ENCODE measurements at places on chromosomes 2 and 18. TPM values are rescaled to one million over a fixed set of nuclear protein-coding genes. Genes with fewer than 3 reads are reported as not detected.

GRCh38 chr2:101961338-101962191 lies 30.2 kb upstream of the IL1R2 start:
- ATAC-seq = no peak

Gene RESP18
- total RNA-seq = not detected

- ATAC-seq = no peak
Observed at GRCh38 chr2:101175991-101176390, 24.8 kb upstream of the TBC1D8 start.

Gene HADHB
- 86.2 TPM for total RNA-seq

Gene CXCR2
- not detected for total RNA-seq

Gene KYNU
- 0.05 TPM for total RNA-seq

DNA sequence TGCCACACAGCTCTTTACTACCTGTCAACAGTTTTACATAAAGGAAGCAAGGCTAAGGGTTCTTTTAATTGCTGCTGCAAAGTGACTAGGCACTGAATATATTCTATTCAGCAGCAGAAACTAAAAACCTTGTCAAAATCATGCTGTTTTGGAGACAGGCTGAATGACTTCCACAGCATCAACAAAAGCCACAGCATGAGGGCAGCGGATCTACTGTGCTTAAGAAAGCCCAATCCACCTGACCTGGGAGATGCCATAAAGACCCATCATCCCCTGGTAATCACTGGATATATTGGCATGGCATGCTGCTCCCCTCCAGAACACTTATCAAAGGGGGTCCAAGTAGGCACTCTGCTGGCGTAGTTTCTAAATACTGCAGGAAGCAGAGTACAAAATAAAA lies 715.1 kb upstream of the SLC8A1 start:
- ATAC-seq = no peak

DNA sequence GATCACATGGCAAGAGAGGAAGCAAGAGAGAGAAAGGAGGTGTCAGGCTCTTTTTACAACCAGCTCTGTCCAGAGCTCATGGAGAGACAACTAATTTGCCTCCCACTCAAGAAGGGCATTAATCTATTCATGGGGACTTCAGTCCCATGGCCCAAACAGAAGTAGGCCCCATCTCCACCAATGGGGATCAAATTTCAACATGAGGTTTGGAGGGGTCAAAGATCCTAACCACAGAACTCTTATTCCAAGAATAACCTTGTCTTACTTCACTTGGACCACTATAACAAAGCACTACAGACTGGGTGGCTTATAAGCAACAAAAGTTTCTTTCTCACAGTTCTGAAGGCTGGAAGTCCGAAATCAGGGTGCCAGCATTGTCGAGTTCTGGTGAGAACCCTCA lies 31.8 kb downstream of the GRB14 start:
- ATAC-seq = no peak

Gene MSTN
- 0.19 TPM for total RNA-seq

GRCh38 chr2:173240083-173240482 lies 114.6 kb upstream of the CDCA7 start:
- ATAC-seq = no peak

Gene ZC3H8
- 29.5 TPM for total RNA-seq

DNA sequence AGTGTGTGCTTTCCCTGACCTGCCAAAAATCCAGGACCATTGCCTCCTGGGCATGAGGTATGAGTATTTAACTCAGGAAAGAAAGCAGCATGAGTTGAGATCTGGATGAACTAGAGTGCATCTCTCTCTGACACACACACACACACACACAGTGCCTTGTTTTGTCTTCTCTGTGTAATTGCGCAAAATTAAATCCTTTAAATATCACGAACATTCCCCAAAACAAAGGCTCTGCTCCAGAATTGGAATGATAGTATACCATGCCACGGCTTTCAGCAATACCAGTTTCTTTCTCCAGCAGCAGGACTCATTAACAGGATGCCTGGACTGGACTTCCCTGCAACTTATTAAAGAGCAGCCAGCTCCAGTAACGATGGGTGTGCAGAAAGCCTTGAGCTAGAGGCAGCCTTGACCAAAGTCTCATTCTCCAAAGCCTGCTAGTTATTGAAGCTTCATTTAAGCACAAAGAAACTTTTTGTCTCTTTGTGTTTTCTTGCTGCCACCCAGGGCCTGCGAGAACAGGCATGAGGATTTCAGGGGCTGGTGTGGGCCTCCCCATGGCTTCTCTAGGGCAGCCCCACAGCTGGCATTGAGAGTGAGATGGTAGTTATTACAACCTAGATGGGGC lies 101.7 kb downstream of the NRP2 start:
- no peak for ATAC-seq

DNA sequence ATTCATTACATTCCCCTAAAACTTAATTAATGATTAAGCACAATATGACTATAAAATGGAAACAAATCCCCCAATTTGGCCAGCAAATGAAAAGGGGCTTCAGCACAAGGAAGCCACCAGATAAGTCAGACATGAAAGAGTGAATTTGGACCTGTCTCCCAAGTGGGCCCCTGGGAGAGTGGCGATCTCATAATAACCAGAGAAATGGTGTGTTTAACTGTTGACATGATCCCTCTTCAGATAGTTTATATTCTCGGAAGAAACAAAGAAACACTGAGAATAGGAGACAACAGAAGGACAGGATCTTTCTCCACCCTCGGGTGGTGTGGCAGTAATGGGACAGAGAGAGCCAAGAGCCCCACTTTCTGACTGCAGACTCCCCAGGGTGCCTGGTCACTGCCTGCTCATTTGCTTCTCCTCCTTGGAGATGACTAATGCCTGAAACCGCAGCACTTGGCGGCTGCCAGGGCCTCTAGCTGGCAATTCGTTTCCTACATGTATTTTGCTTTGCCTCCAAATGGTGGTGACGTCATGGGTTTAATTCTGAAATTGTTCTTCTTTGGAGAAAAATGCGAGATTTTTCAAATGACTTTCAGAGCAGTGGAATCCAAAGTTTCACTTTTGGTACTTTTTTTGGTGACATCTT lies 46.4 kb upstream of the SPP2 start:
- peak; percentile 88 for ATAC-seq

GRCh38 chr2:180709392-180710145 lies 270.8 kb upstream of the UBE2E3 start:
- ATAC-seq = no peak

DNA sequence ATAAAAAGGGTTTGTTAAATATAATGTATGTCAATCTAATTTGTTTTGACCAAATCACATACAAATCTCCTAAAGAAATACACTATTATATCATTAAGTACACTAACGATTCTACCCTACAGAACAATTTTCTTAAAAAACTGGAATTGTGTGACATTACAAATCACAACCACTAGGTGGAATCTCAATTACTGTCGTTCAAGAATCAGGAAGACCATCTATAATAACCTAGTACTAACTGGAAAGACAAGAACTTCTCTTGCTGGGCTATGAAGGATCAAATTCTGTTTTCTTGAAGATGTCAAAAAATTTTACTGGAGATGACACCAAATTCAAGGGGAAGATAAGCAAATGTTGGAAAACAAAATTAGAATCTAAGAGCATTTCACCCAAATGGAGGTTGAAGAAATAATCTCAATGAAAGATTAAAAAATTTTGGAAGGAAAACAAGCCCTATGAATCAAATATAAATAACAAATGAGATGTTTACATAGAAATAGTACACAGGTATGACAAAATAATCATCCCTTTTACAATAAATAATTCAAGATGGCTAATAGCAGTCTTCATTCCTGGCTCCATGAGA lies 110.9 kb downstream of the STK39 start:
- no peak for ATAC-seq

Gene SLC38A11
- total RNA-seq = not detected

Gene CFLAR
- total RNA-seq = 559 TPM

Gene RALBP1
- total RNA-seq = 53.2 TPM

DNA sequence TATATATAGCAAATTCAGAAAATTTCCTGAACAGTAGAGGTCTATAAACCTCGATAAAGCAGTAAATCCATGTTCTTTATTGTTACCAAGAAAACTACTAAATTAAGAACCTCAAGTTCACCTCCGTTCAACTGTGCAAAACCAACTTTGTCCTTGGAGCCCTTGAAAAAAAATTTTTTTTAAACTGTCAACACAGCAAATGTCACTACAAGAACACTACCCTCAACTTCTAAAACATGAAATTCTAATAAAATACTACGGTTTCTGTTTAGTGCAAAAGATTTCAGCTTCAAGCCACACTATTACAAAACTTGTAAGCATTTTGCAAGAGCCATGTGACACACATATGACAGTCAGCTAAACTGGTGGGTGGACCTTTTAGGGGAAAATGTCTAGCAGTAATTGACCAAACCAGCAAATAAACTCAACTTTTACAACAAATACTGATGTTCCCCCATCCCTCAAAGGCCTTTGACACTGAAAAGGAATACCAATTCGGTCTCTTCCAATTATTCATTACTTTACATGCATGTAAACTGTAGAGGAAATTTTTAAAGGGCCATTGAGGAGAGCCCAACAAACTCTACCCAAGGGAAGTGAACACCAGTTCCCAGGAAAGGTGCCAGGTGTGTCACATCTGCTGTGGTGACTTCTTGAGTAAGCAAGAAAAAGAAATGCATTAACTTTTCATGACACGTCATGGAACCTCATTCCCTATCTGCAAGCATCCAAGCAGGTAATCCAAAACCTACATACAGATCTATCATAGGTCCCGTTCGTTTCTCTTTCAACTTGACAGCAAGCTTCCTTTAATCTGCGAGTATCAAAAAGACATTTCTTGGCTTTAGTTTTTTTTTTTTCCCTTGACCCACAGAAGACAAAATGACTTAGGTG lies 1.4 kb downstream of the RAB1A start:
- no peak for ATAC-seq

DNA sequence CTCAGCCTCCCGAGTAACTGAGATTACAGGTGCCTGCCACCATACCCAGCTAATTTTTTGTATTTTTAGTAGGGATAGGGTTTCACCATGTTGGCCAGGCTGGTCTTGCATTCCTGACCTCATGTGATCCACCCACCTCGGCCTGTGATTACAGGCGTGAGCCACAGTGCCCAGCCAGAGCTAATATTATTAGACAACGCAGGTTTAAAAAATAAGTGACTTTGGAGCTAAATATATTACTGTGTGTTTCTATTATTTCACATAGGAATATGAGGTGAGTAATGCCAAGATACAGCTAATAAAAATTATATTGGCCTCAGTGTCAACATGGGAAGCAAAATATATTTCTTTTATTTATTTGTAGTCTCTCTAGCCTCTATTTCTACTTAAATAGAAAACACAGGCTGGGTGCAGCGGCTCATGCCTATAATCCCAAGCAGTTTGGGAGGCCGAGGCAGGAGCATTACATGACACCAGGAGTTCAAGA lies 120.2 kb downstream of the C2orf74 start:
- no peak for ATAC-seq

Gene FAM237A
- not detected for total RNA-seq

- no peak for ATAC-seq
Observed at GRCh38 chr2:133198678-133199077, 369.6 kb downstream of the NCKAP5 start.

GRCh38 chr18:44743631-44744030 lies 62.9 kb downstream of the SETBP1 start:
- no peak for ATAC-seq

Gene PLCL1
- 0.87 TPM for total RNA-seq

GRCh38 chr2:46849046-46849715 lies 66.4 kb downstream of the MCFD2 start:
- no peak for ATAC-seq

GRCh38 chr2:25602333-25602723 lies 71.0 kb downstream of the DTNB start:
- peak; percentile 73 for ATAC-seq

- ATAC-seq = no peak
Observed at GRCh38 chr2:61967262-61967661, 61.8 kb downstream of the COMMD1 start.

Gene PRSS56
- not detected for total RNA-seq

DNA sequence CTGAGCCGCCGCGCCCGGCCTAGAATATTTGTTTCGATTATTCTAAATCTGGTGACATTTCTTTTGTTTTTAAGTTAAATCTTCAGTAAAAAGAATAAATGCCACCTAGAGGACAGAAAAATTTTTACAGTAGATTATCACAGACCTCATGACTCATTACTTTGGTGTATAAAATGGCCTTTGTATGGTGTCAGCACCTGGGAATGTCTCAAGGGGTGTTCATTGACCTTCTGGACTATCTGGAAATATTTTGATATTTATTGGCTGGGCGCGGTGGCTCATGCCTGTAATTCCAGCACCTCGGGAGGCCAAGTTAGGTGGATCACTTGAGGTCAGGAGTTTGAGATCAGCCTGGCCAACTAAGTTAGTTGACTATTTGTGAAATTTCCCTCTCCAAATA lies 30.3 kb upstream of the SLC30A6 start:
- ATAC-seq = no peak

DNA sequence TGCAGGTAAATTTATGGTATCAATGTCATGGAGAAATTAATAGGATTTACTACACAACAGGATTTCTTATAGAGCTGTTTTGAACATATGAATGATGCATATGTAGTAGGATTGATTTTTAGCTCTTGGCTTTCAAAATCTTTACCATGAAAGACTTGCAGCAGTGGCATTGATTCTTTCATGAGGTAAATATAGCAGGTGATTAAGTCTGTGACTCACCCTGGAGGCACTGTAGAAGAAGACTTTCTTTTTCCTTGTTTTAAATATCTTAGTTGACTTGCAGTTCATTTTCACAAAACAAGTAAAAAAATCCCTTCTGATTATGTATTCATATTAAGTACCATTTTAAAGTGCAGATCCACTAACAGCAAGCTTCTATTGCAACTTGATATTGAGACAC lies 463.0 kb downstream of the FBXO15 start:
- no peak for ATAC-seq

- ATAC-seq = no peak
Observed at GRCh38 chr2:167783261-167784083, 463.9 kb downstream of the STK39 start.
